Left renal pelvis (tissue), 4 donors: ENCODE measurements at places on chromosomes 2 and 18. TPM values are rescaled to one million over a fixed set of nuclear protein-coding genes. Genes with fewer than 3 reads are reported as not detected.

- DNase-seq: no peak
Measured at GRCh38 chr2:57417007-57417406, 629.6 kb upstream of the VRK2 start.

DNA sequence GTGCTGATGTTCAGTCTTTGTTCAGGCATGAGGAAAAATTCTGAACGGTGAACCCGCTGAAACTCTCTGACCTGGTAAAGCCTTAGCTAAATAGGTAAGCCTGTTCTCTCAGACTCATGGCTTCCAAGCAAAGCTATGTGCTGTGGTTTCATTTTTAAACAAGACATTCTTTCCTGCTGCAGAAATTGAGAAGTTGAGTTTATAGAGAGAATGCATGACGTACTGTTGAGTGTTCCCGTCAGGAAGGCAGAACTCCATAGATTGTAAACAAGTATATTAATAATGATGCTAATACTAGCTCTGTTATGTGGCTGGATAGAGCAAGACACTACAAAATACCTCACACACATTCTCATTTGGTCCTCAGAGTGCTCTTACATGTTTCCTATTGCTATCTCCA, 424.0 kb upstream of the CRIM1 start:
- DNase-seq: no peak

GRCh38 chr2:215613280-215613679, 177.4 kb upstream of the FN1 start:
- DNase-seq: no peak

DNA sequence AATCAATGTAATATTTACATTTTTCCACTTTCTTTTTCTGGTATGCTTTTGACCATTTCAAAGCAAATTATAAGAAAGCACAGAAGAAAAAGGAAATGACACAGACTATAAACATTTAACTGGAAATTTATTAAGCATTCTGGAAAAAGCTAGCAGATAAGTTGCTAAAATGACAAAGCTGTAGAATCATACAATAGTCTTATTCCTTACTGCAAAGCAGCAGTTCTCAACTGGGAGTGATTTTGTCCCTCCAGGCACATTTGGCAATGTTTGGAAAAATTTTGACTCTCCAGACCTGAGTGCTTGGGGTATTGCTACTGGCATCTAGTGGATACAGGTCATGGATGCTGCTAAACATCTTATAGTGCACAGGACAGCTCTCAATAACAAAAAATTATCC, 75.1 kb downstream of the MBD5 start:
- no peak for DNase-seq

- DNase-seq: no peak
Measured at GRCh38 chr18:11960743-11961380, 20.4 kb upstream of the IMPA2 start.

GRCh38 chr2:42372474-42373200, 11.6 kb upstream of the COX7A2L start:
- no peak for DNase-seq

- DNase-seq: no peak
Measured at GRCh38 chr18:76633588-76634269, 138.7 kb upstream of the ZNF516 start.

GRCh38 chr2:43238176-43238575, 11.8 kb upstream of the ZFP36L2 start:
- DNase-seq: no peak

- no peak for DNase-seq
Measured at GRCh38 chr18:61714421-61714820, 178.4 kb downstream of the RNF152 start.

- DNase-seq: no peak
Measured at GRCh38 chr2:14194233-14194632, 438.3 kb upstream of the LRATD1 start.

DNA sequence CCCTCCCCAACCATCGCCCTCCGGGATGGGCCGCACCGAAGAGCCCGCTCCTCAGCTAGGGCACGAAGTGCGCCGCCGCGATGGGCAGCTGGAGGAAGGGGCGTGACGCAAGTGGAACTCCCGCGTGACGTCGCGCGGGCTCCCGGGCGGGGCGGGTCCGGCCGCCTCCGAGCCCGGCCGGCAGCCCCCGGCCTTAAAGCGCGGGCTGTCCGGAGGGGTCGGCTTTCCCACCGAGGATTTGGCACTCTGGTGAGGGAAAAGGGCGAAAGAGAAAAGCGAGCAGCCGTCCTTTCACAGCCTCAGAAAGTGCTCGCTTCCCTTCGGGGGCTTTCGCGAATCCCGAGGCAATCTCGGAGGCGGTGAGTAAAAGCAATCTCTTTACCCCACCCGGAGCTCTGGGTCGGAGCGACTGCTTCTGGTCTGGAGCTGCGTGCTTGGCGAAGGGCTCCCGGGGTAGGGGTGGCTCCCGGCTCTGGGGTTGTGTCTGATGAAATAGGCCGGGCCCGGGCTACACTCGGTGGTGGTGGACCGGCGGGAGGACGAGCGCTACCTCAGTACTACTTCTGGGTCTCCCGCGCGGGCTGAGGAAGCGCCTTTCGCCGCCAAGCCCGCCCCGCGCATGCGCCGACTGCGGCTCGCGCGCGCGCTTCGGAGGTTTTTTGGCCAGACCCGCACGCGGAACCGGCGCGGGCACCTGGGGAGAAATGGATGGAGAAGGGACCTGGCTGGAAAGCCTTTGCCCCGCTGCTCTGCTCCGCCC, at the start of gene RBBP8:
Gene RBBP8, plus strand, starts transcription at position 123 of the 760 bp plus-strand sequence. CDS start 3,524 bp downstream, outside the sequence.
- peak; percentile 77 for DNase-seq

DNA sequence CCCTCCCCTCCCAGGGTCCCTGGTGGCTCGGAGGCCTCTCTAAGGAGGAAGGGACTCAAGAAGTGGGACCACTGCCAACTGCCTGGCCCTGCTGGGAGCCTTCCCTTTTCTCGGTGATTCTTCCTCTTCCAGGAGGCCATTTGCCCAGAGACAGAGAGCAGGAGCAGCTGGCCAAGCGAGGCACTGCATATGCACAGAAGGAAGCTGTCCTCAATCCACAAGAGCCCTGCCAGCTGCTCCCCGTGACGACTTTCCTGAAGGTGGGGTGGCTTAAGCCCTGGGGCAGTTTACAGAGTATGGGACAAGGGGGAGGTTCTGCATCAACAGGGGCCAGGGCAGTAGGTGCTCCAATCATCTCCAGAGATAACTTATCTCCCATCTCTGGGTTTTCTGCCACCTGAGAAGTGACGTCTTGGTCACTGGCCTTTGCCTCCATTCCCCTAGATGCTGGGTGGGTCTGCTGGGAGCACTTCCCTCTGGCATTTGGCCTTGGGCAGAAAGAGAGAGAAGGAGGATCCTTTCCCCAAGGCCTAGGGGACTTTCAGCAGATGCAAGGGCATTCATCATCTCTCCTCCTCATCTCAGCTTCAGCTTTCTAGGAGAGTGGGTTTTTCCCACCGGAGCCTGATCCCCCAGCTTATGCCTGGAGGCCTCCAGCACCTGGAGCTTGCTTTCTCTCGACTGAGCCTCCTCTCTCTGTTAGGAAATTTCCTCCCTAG, 28.5 kb downstream of the CIB4 start:
- DNase-seq: no peak

GRCh38 chr2:232873909-232874641, 4.0 kb downstream of the SNORC start:
- no peak for DNase-seq

DNA sequence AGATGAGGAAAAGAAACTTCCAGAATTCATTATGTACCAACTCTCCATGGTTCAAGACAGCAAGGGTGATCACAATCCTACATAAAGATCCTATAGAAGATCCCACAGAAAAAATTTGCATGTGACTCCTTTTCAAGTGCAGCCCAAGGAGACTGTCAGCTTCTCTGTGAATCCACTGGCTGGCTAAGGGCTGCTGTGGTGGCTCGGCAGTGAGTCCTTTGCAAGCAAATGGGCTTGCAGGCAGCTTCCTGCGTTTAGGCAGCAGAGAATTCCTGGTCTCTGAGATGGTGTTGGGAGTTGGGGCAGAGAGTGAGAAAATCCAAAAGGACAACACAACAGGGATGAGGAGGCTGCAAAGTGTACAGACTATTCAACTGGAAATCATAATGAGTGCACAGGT, 43.4 kb downstream of the NABP1 start:
- DNase-seq: no peak

GRCh38 chr2:44840503-44840850, 101.0 kb upstream of the SIX3 start:
- no peak for DNase-seq

DNA sequence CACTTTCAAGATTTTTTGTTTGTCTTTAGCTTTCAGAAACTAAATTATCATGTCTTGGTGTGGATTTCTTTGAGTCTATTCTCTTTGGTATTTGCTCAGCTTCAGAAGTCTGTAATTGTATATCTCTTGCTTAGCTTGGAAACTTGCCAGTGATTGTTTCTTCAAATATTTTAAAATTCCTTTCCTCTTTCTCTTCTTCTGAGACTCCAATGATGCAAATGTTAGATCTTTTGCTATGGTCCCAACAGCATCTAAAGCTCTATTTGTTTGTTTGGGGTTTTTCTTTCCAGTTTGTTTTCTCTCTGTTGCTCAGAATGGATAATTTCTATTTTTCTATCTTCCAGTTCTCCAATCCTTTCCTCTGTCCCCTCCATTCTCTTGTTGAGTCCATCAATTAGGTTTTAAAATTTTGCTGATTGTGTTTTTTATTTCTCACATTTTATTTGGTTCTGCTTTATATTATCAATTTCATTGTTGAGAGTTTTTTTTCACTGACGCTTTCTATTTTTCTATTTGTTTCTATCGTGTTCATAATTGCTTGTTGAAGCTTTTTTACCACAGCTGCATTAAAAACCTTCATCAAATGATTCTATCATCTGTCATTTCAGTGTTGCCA, 81.5 kb upstream of the DAPL1 start:
- no peak for DNase-seq

DNA sequence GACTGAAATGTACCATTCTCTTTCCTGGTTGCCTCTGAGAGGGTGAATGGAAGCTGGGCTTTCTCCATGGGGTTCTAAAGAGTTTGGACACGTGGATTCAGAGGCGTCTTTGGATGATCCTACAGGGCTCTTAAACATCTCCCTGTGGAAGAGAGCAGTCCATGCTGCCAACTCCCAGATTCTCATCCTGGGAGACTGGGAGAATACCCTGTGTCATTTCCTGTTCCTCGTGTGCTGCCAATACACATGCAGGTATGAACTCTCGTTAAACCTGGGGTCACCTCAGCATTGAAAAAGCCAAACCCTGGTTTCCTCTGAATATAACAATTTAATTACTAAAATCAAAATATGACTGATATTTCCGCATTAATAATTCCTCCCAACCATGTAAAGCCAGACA, 73.3 kb upstream of the NT5C1B start:
- no peak for DNase-seq

DNA sequence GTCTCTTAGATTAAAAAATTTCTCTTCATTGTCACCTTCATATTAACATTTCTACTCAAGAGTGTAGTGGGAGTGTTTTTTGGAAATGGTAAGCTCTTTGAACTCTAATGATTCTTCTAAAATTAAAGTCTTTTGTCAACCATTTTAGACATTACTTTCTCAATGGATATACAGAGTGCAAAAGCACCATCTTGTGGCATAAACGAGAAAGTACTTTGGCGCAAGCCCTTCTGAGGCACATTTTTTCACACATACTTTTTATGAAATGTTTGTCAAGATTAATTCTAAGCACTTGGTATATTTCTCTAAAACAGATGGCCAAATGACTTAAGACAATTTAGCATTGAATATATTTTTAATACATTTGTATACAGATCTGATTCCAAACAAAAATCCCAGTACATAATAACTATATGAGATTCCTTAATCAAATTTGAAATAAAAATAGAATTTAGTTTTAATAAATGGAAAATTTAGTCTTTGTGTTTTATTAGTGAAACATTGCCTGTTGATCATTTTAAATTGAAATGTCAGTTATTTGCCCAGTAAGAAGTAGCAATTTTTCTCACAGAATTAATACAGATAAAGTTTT, 63.3 kb upstream of the GALNT5 start:
- DNase-seq: peak; percentile 18

ERFE gene
- 5.2 TPM for polyA plus RNA-seq

CYP26B1 gene
- 14.8 TPM for polyA plus RNA-seq

R3HDM1 gene
- polyA plus RNA-seq: 39.1 TPM

CLEC4F gene
- polyA plus RNA-seq: 0.09 TPM

MFSD2B gene
- 2.0 TPM for polyA plus RNA-seq

DSG1 gene
- polyA plus RNA-seq: 0.09 TPM

FHOD3 gene
- polyA plus RNA-seq: 37.8 TPM

CHRND gene
- 0.52 TPM for polyA plus RNA-seq

IL1R1 gene
- 48.5 TPM for polyA plus RNA-seq

MOCOS gene
- 0.74 TPM for polyA plus RNA-seq

MAB21L4 gene
- 2.0 TPM for polyA plus RNA-seq

MTA3 gene
- 70.2 TPM for polyA plus RNA-seq
